ENCODE measurements at places on chromosomes 1 and 21. TPM values are rescaled to one million over a fixed set of nuclear protein-coding genes. Genes with fewer than 3 reads are reported as not detected.

The ZSWIM5 gene
- 4.8 TPM for total RNA-seq

The OR14K1 gene
- total RNA-seq: not detected

DNA sequence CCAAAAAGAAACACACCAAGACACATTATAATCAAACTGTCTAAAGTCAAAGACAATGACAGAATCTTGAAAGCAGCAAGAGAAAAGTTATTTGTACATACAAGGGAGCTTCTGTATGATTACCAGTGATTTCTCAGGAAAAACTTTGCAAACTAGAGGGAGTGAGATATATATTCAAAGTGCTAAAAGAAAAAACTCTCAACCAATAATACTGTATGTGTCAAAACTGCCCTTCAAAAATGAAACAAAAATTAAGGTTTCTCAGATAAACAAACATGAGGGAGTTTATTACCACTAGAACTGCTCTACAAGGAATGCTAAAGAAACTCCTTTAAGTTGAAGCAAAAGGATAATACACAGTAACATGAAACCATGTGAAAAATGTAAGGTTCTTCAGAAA lies 79.4 kb downstream of the LBR start:
- no peak for DNase-seq
- no peaks in the 10 kb centered on the region for H3K36me3 ChIP-seq
- no peaks in the 10 kb centered on the region for H3K4me1 ChIP-seq
- H3K27me3 ChIP-seq: no peaks in the 10 kb centered on the region
- H3K4me3 ChIP-seq: no peak overlapping the region
- no peak overlapping the region for H3K27ac ChIP-seq

DNA sequence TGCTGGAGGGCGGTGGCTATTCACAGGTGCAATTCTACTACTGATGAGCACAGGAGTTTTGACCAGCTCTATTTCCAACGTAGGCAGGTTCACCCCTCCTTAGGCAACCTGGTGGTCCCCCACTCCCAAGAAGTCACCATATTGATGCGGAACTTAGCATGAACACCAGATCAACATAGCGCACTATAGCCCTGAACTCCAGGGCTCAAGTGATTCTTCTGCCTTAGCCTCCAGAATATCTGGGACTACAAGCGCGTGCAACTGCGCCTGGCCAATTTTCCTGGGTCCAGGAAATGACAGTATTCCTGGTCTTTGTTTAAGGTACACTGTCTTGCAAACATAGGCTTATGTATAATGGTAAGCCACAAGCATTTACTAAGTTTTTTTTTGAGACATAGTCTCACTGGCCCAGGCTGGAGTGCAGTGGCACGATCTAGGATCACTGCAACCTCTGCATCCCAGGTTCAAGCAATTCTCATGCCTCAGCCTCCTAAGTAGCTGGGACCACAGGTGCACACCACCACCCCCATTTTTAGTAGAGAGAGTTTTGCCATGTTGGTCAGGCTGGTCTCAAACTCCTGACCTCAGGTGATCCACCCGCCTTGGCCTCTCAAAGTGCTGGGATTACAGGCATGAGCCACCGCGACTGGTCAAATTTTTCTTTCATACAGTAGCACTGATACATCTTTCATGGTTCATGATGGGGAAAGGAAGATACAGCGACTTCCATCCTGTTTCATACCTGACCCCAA lies 12.6 kb downstream of the MCL1 start:
- no peaks in the 10 kb centered on the region for H3K36me3 ChIP-seq
- DNase-seq: no peak
- no peaks in the 10 kb centered on the region for H3K27me3 ChIP-seq

DNA sequence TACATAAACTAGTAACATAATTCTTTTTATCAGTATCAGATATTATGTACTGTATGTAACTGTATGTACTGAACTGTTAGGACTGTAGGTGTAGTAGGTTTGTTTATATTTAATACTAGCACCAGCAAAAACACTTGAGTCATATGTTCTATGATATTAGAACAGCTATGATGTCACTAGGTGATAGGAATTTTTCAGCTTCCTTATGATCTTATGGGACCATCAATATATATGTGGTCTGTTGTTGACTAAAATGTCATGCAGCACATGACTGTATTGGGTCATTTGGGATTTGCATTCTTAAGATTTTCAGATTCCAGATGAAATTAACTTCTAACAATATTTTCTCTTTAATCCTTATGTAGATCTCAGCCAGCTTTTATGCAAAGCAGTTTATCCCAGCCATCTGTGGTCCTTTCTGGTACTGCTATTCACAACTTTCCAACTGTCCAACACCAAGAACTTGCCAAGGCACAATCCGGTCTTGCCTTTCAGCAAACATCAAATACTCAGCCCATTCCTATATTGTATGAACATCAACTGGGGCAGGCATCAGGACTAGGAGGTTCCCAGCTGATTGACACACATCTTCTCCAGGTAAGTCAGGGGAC lies 38.3 kb upstream of the MYOCOS start:
- DNase-seq: no peak
- H3K27me3 ChIP-seq: no peaks in the 10 kb centered on the region
- peaks cover 13% of the 10 kb centered on the region for H3K36me3 ChIP-seq
- H3K27ac ChIP-seq: no peak overlapping the region
- H3K4me1 ChIP-seq: no peaks in the 10 kb centered on the region

DNA sequence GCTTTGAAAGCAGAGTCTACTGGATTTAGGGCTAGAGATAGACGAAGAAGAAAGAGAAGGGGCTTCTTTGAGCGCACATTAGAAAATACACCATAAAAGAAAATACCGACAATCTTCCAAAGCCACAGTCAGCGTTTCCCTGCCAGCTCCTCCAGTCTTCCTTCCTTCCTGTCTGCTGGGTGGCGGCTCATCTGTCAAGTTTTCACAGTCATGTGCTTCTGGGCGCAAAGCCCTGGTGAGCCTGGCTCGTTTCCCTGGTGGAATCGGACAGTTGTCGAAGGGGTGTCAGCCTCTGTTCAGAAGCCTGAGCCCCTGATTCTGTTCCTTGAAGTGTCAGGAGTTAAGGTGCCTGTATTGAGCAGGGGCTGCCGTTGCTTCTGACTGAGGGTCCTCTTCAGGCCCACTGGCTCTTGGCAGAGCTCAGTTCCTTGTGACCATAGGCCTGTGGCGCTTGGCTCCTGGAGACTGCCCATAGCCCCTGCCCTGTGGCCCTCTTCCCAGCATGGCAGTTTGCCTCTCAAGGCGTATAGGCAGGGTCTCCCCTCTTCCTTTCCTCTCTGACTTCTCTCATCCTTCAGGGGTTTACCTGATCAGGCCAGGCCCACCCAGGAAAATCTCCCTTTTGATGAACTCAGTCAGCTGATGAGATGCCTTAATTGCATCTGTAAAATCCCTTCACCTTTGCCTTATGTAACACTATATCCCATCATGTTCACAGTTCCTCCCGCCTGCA lies 58.6 kb downstream of the ADARB1 start:
- H3K36me3 ChIP-seq: no peaks in the 10 kb centered on the region
- no peak overlapping the region for H3K4me3 ChIP-seq
- no peaks in the 10 kb centered on the region for H3K4me1 ChIP-seq
- no peak for DNase-seq
- H3K27ac ChIP-seq: no peak overlapping the region

DNA sequence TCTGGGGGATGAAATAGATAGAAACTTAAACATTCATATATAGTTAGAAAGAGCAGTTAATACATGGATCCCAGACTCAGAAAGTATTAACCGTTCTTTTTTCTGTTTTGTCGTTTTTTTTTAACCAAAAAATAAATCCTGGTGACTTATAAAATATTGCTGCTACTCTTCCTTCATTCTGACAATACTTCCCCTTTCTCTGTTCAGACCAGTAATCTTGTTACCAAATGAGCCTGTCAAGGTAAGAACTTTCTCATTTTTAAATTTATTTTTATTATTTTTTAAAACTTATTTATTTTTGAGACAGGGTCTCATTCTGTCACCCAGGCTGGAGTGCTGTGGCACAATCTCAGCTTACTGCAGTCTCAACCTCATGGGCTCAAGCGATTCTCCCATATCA lies 13.7 kb downstream of the PTPN22 start:
- H3K36me3 ChIP-seq: no peaks in the 10 kb centered on the region
- no peaks in the 10 kb centered on the region for H3K4me1 ChIP-seq
- no peak for DNase-seq
- no peak overlapping the region for H3K4me3 ChIP-seq
- H3K27ac ChIP-seq: no peak overlapping the region

DNA sequence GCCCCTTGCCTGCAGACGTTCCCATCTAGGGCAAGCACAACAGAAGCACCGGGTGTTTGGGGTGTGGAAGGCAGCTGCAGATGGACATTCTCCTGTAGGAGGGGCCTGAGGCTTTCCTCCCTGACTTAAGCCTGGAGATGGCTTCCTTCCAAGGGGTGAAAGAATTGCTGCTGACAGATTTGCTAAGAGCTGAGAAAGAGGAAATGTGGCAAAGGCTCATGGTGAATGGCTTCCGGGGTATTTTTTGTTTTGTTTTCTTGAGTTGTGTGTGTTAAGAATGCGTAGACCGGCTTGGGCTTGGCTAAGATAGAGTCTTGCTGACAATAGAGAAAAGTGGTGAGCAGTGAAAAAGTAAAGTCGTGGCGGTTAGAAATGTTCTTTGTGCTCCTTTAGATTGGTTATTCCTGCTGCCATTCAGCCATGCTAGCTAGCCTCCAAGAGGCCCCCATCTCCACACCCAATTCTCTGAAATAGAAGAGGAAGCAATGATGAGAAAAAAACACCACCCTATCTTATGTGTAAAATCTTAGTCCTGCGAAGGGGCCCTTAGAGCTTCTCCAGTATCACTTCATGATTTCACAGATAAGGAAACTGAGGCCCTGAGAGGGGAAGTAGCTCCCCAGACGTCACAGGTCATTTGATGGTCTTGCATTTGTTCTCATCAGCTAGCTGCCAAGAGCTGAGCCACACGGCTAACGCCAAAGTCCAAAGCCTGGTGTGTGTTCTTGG lies 36.9 kb downstream of the EIF2D start:
- no peak overlapping the region for H3K27ac ChIP-seq
- no peaks in the 10 kb centered on the region for H3K27me3 ChIP-seq
- no peaks in the 10 kb centered on the region for H3K36me3 ChIP-seq
- no peak for DNase-seq
- no peaks in the 10 kb centered on the region for H3K4me1 ChIP-seq

- H3K36me3 ChIP-seq: no peaks in the 10 kb centered on the region
- H3K27ac ChIP-seq: no peak overlapping the region
- no peaks in the 10 kb centered on the region for H3K4me1 ChIP-seq
- H3K27me3 ChIP-seq: no peaks in the 10 kb centered on the region
These were observed 38.7 kb downstream of the TTC13 start for GRCh38 chr1:230939806-230940489.

- no peaks in the 10 kb centered on the region for H3K36me3 ChIP-seq
- peak; percentile 64 for DNase-seq
These were observed 623 bp downstream of the PTPRF start for GRCh38 chr1:43531107-43531905.

DNA sequence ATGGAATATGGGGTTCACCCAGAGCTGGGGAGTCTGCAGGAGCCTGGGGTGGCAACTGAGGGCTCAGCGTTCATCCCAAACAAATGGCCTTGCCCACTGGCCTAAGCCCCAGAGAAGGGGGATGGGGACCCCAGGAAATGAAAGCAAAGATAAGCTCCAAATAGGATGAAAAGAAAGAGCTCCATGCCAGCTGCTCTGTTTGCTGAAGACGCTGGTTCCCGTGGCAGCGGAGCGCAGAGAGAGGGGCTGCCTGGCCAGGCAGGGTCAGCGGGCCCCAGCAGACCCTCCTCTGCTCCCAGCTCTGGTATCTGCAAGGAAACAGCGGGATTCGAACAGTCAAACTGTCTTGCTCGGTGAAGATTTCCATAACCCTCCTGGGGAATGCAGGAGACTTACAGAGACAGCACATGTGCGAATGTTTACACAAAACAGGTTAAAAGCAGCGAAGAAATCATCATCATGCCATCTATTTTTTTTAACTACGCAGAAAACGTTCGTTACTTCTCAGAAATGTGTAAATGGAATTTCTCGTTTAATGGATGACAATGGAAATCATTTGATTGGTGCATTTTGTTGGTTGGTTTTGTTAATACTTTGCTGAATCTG lies 94.4 kb downstream of the PDE9A start:
- H3K27ac ChIP-seq: no peak overlapping the region
- H3K4me3 ChIP-seq: no peak overlapping the region
- DNase-seq: no peak
- H3K27me3 ChIP-seq: no peaks in the 10 kb centered on the region
- H3K4me1 ChIP-seq: no peaks in the 10 kb centered on the region
- H3K36me3 ChIP-seq: no peaks in the 10 kb centered on the region

- H3K4me3 ChIP-seq: peak overlapping the region; percentile 88
- no peak overlapping the region for H3K27ac ChIP-seq
- DNase-seq: no peak
- peaks cover 4% of the 10 kb centered on the region for H3K4me1 ChIP-seq
- no peaks in the 10 kb centered on the region for H3K36me3 ChIP-seq
These were observed 948 bp upstream of the COP1 start for GRCh38 chr1:176208034-176208433.

DNA sequence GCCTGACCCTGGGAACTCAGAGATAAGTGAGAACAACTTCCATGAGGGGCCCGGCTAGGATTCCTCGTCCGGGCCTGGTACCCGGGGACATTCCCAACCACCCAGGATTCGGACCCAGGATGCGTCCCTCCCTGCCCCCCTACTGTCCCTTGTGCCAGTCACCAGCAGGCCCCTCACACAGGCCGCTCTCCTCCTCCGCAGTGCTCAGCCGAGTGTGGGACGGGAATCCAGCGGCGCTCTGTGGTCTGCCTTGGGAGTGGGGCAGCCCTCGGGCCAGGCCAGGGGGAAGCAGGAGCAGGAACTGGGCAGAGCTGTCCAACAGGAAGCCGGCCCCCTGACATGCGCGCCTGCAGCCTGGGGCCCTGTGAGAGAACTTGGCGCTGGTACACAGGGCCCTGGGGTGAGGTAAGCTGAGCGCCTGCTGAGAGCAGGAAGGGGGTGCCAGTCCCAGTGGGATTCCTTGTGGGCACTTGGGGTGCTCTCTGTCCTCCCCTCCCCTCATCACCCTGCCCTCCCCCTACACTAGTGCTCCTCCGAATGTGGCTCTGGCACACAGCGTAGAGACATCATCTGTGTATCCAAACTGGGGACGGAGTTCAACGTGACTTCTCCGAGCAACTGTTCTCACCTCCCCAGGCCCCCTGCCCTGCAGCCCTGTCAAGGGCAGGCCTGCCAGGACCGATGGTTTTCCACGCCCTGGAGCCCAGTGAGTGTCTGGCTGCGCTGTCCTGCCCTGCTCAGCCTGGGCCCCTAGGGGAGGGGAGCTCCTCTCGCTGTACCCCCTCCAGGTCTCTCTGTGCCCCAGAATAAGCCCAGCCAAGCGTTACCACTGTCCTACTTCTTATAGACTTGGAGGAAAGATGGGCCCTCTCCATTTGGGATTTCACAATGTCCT lies 9.8 kb downstream of the ADAMTSL4 start:
- peak; percentile 89 for DNase-seq
- peaks cover 33% of the 10 kb centered on the region for H3K4me1 ChIP-seq
- peaks cover 5% of the 10 kb centered on the region for H3K36me3 ChIP-seq
- no peak overlapping the region for H3K4me3 ChIP-seq
- peak overlapping the region; percentile 7 for H3K27ac ChIP-seq
- no peaks in the 10 kb centered on the region for H3K27me3 ChIP-seq

GRCh38 chr1:209156991-209157390 lies 426.5 kb upstream of the CAMK1G start:
- DNase-seq: no peak
- no peaks in the 10 kb centered on the region for H3K36me3 ChIP-seq
- no peak overlapping the region for H3K4me3 ChIP-seq
- no peak overlapping the region for H3K27ac ChIP-seq
- no peaks in the 10 kb centered on the region for H3K4me1 ChIP-seq
